ENCODE measurements at places on chromosomes 16 and 17. TPM values are rescaled to one million over a fixed set of nuclear protein-coding genes. Genes with fewer than 3 reads are reported as not detected.
A peak's percentile ranks its signal among the peaks of the same experiment; 100 is the strongest.

CETP gene
- total RNA-seq = 1.7 TPM

- H3K4me3 ChIP-seq = peak overlapping the region; percentile 37
- no peak for DNase-seq
- no peaks in the 10 kb centered on the region for H3K27me3 ChIP-seq
- H3K4me1 ChIP-seq = peaks cover 61% of the 10 kb centered on the region
- H3K27ac ChIP-seq = peak overlapping the region; percentile 66
Observed at GRCh38 chr17:39208893-39209292, 8.8 kb downstream of the RPL19 start.

TM4SF5 gene
- not detected for total RNA-seq

GRCh38 chr17:18917506-18918032, 34.4 kb upstream of the SLC5A10 start:
- H3K27ac ChIP-seq = no peak overlapping the region
- H3K36me3 ChIP-seq = peaks cover 45% of the 10 kb centered on the region
- no peak for DNase-seq
- peaks cover 6% of the 10 kb centered on the region for H3K4me1 ChIP-seq
- H3K4me3 ChIP-seq = no peak overlapping the region

DNA sequence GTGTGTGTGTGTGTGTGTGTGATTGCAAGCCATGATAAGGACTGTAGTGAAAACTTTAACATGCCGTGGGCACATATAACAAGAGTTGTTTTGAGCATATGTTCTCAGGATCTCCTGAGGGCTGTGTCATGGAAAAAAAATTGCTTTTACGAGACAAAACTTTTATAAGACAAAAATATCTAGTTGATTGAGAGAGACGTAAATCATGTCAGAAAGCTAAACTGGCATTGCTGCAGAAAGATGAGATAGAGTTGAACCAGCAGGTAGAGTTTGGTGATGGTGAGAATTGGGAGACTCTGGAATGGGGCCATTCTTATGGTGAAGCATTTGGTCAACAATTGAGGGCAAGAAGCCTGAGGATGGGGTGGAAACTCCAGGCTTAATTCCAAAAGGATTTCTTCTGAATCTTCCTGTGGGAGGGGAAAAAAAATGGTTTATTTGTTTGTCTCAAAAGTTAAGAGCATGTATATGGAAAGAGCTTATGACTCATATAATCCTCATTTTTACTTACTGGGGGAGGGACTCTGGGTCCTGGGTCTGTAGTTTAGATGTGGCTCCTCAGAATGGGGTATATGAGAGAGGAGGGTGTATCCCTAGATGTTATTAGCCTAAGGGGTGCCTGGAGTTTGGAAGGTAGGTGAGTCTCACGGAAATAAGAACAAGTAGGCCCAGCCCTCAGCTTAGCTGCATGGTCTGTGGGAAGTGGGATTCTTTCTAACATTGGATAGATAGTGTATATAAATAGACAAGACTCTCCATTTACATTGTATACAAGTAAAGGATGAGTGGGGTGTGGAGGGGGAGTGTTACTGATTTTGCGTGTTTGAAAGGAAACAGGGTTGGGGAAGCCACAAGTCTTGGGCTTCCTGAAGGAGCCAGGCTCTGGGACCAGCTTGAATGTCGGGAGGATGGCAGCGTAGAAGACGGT, 7.1 kb downstream of the MINK1 start:
- H3K36me3 ChIP-seq = no peaks in the 10 kb centered on the region
- no peaks in the 10 kb centered on the region for H3K27me3 ChIP-seq
- no peak overlapping the region for H3K4me3 ChIP-seq
- DNase-seq = no peak
- H3K27ac ChIP-seq = no peak overlapping the region

ICAM2 gene
- 32.5 TPM for total RNA-seq

PARD6A gene
- total RNA-seq = 4.1 TPM

GRCh38 chr16:23174622-23175021, 7.9 kb upstream of the SCNN1G start:
- DNase-seq = no peak
- no peaks in the 10 kb centered on the region for H3K36me3 ChIP-seq
- H3K27ac ChIP-seq = no peak overlapping the region
- H3K4me1 ChIP-seq = no peaks in the 10 kb centered on the region
- H3K27me3 ChIP-seq = peaks cover 27% of the 10 kb centered on the region
- H3K4me3 ChIP-seq = no peak overlapping the region

XAF1 gene
- 16.3 TPM for total RNA-seq

CCL16 gene
- total RNA-seq = not detected

DNA sequence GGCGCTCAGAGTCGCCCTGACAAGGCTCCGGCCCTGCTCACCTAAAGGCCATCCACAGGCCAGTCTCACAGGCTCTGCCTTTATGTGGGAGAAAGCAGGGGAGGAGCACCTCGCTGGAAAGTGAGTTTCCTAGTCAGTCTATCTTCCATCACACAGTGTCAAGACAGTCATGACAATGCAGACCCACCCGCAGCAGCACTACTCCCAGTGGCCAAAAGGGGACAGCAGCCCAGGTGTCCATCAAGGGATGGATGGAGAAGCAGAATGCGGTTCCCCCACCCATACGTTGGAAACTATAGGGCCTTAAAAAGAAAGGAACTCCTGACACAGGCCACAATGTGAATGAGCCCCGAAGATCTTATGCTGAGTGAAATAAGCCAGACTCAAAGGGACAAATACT, 226.8 kb downstream of the ENGASE start:
- no peak overlapping the region for H3K4me3 ChIP-seq
- DNase-seq = no peak
- H3K27ac ChIP-seq = no peak overlapping the region

GRCh38 chr16:8595783-8596182, 5.5 kb upstream of the TMEM114 start:
- DNase-seq = no peak
- H3K27ac ChIP-seq = no peak overlapping the region
- H3K36me3 ChIP-seq = no peaks in the 10 kb centered on the region
- no peak overlapping the region for H3K4me3 ChIP-seq
- no peaks in the 10 kb centered on the region for H3K4me1 ChIP-seq

GRCh38 chr17:61230972-61231820, 168.4 kb upstream of the TBX2 start:
- no peak for DNase-seq
- H3K27me3 ChIP-seq = no peaks in the 10 kb centered on the region
- H3K36me3 ChIP-seq = no peaks in the 10 kb centered on the region
- H3K4me3 ChIP-seq = no peak overlapping the region

KANSL1 gene
- total RNA-seq = 69.1 TPM

DNA sequence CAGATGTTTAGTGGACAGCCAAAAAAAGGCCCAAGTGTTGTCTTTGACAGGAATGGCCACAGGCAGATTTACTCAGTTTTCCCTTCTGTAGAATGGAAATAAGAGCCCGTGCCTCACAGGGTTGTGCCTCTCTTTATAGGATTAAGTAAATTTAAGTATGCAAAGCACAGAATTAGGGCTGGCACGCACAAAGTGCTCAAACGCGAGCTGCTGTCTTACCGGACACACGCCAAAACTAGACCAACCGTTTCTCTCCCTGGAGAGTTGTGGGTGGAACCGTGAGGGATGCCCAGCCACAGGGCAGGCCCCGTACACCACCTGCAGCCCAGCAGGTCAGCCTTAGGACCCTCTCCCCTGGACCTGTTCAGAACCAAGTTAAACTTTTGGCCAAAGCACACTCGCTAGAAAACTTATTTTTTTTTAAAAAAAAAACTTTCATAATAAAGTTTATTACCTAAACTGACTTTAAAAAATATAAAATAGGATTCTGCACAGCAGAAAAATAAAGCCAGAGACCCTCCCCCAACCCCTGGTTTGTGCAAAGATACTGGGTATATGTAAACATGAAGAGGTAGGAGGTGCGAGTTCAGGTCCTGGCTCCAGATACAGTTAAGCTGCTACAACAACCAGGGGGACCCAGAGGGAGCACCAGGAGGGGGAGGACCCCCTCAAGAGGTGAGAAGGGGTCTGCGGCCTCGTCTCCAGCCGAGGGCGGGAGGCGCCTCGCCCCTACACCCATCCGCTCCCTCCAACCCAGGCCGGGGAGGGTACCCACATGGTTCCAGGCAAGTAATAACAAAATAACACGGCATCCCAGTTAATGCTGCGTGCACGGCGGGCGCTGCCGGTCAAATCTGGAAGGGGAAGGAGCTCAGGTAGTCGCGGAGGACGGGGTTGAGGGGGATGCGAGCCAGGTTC, 1.8 kb downstream of the SOCS1 start:
- no peaks in the 10 kb centered on the region for H3K36me3 ChIP-seq
- peak overlapping the region; percentile 89 for H3K4me3 ChIP-seq
- DNase-seq = no peak

TCAP gene
- total RNA-seq = 1.1 TPM

SETD1A gene
- total RNA-seq = 13.8 TPM

GRCh38 chr16:61957075-61957855, 79.0 kb downstream of the CDH8 start:
- no peak for DNase-seq
- no peaks in the 10 kb centered on the region for H3K27me3 ChIP-seq
- H3K4me3 ChIP-seq = no peak overlapping the region

DNA sequence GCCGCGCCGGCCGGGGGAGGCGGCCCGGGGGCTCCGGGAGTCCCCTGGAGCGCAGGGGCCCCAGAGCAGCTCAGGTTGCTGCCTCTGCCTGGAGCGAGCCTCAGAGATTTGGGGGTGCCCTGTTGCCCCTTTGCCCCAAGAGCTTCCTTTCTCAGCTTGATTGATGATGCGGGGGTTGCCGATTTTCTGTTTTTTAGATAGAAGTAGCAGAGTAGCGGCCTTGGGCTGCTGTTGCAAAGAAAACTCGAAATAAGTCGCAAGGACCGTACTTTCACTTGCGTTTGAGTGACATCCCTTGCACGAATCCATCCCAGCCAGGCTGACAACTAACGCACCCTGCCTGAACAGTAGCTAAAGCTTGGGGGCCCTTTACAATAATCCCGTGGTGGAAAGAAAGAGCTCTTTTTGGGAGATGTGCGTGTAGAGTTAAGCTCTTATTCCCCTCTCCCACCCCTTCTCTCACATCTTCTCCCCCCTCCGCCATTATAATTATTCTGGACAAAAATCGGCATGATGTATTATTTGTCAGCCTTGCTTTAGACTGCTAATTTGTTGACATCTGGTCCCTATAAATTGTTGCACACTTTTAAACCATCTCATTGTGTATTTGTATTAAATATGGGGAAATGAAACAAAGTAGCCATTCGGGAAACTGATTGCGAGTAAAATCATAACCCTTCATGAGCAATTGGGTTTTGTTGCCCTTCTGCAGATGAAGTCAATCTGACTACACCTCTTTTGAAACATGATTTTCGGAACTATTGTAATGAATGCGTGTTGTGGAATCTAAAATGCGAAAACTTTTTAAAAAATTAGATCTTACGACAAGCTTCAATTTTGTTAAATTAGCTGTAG, 873 bp downstream of the USP10 start:
- no peak for DNase-seq
- peaks cover 33% of the 10 kb centered on the region for H3K4me1 ChIP-seq
- no peaks in the 10 kb centered on the region for H3K27me3 ChIP-seq
- H3K4me3 ChIP-seq = peak overlapping the region; percentile 100

DNA sequence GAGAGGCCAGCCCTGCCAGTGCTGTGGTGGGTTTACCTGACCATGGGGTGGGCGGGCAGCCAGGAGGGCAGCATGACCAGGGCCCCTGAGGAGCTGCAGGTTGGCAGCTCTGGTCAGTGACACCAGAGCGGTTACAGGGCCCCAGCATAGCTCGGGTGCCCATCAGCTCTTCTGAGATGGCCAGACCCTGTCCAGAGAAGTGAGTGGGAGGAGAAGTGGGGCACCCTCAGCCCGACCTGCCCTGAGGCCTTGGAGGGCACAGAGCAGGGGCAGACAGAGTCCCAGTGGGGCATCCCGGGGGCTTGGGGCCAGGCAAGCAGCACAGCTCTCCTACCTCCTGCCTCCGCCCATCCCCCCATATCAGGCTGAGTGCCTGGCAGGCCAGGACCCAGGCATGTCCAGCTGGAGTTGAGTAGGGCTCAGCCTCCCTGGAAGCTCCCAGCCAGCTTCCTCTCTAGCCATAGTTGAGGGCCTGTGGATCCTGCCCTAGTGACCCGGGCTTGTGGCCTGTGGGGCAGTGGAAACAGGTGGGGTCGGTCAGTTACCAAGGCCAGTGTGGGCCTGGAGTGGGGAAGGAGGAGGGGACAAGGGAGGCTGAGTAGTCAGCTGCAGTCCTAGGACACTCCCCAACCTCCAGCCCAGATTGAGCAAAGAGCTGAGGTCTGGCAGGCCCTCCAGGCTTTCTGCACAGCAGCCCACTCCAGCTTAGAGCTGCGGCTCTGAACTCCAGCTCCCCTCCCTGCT, 83.5 kb downstream of the AMFR start:
- H3K27me3 ChIP-seq = no peaks in the 10 kb centered on the region
- no peak overlapping the region for H3K27ac ChIP-seq
- peaks cover 3% of the 10 kb centered on the region for H3K36me3 ChIP-seq

GRCh38 chr16:27175888-27176287, 27.4 kb upstream of the KDM8 start:
- H3K27me3 ChIP-seq = no peaks in the 10 kb centered on the region
- no peak overlapping the region for H3K4me3 ChIP-seq
- no peak overlapping the region for H3K27ac ChIP-seq
- no peak for DNase-seq
- H3K36me3 ChIP-seq = no peaks in the 10 kb centered on the region
- peaks cover 10% of the 10 kb centered on the region for H3K4me1 ChIP-seq

DNA sequence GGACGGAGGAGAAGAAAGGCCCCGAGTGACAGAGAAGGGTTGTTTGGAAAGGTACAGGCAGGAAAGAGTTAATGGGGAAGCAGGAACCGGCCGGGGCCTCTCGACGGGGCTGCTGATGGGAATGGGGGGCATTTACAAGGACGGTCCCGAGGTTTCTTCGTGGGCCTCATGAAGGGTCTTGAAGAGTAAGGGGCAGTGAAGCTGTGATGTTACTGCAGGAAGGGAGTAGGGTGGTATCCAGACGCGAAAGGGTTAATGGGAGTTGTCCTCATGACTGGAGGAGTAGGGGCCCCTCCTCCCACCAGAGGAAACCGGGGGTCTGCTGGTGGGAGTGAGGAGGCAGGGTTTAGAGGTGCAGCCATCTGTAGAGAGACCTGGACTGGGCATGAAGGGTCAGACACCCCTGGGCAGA, 481 bp downstream of the PDK2 start:
- DNase-seq = no peak
- H3K4me1 ChIP-seq = peaks cover 41% of the 10 kb centered on the region
- peak overlapping the region; percentile 74 for H3K27ac ChIP-seq
- peaks cover 28% of the 10 kb centered on the region for H3K36me3 ChIP-seq

- no peak overlapping the region for H3K4me3 ChIP-seq
- no peaks in the 10 kb centered on the region for H3K4me1 ChIP-seq
- no peak for DNase-seq
Observed at GRCh38 chr16:82732461-82732860, 105.7 kb downstream of the CDH13 start.

- DNase-seq = no peak
- H3K4me1 ChIP-seq = no peaks in the 10 kb centered on the region
- no peak overlapping the region for H3K4me3 ChIP-seq
Observed at GRCh38 chr17:56652628-56653027, 59.1 kb downstream of the NOG start.

Measured in suprapubic skin (tissue), 4 donors.